ENCODE measurements at places on chromosomes 4 and X.

DNA sequence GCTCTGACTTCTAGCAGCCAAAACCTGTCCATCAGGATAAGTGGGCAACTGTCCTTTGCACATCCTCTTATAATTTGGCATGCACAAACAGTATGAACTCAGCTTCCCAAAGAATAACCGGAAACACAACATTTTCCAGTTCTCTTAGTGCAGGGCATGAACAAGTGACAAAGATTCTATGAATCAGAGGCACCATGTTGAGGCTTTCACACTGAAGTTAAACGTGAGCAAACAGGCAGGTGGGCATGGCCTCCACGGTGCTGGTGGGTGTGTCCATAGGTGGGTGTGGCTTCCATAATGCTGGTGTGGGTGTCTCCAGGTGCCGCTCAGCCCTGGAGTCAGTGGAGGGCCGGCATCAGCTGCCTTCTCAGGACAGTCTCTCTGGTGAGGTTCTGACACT lies 196.5 kb downstream of the SMIM20 start:
- DNase-seq = no peak

DNA sequence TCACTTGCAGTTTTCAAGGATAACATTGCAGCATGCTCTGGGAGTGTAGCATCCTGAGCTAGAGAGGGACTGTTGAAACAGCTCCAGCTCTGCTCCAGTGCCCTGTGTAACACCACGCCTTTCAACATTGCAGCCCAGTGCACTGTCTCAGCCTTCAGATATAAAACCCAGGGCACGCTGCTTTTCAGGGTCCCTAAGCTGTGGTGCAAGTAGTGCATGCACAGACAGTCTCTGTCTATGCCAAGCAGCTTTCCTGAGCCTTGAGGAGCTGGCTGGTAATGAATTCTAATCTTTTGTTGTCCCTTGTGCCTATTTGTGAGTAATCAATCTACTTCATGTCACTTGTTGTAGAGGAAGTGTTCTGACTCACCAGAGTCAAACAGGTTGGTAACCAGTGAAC lies 897.0 kb downstream of the ARAP2 start:
- no peak for DNase-seq

GRCh38 chr4:94678896-94679295 lies 78.9 kb upstream of the BMPR1B start:
- no peak for DNase-seq

GRCh38 chrX:65607070-65607742 lies 60.2 kb upstream of the MSN start:
- no peak for DNase-seq

GRCh38 chr4:108345862-108346817 lies 177.4 kb upstream of the LEF1 start:
- no peak for DNase-seq

DNA sequence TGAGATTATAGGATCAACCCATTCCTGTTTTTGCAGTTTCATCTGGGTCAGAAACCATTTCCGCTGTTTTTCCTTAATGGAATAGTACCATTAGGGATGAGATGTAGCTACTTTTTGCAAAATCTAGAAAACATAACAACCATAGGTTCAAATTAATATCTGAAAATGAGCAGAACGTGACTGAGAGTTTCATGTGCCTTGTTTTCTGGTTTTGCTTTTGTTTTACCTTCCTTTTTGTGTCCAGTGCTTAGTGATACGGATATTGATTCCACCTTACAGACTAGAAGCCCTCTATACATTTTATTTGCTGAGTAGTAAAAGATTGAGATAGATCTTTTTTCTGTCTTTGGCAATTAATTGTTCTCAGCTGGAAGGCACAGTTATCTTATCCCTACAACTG lies 46.5 kb downstream of the SNX25 start:
- DNase-seq = no peak

GRCh38 chrX:4905576-4905975 lies 1192.1 kb upstream of the PRKX start:
- DNase-seq = no peak

DNA sequence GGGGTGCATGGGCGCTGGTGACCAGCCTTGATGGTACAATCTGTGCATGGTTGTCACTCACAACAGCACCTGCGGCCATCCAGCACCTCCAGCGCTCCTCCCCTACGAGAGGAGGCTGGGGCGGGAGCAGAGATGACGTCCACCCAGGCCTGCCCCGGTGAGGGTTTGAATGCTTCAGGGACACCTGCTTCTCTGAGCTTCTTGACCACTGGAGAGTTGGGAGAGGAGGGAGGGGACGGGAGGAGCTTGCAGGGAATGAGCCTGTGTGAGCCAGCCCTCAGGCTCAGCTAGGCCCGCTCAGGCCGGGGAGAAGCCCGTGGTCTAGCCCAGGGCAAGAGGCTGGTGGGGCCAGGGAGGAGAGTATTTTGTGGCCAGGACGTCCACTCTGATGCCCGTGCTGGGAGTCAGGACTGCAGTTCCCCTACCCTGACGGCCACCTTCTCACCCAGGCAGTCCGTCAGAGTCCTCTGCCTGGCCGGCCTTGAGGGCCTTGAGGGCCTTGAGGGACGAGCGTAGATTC lies 59.2 kb downstream of the CPZ start:
- DNase-seq = no peak
